ENCODE measurements at places on chromosomes 2 and 18.

DNA sequence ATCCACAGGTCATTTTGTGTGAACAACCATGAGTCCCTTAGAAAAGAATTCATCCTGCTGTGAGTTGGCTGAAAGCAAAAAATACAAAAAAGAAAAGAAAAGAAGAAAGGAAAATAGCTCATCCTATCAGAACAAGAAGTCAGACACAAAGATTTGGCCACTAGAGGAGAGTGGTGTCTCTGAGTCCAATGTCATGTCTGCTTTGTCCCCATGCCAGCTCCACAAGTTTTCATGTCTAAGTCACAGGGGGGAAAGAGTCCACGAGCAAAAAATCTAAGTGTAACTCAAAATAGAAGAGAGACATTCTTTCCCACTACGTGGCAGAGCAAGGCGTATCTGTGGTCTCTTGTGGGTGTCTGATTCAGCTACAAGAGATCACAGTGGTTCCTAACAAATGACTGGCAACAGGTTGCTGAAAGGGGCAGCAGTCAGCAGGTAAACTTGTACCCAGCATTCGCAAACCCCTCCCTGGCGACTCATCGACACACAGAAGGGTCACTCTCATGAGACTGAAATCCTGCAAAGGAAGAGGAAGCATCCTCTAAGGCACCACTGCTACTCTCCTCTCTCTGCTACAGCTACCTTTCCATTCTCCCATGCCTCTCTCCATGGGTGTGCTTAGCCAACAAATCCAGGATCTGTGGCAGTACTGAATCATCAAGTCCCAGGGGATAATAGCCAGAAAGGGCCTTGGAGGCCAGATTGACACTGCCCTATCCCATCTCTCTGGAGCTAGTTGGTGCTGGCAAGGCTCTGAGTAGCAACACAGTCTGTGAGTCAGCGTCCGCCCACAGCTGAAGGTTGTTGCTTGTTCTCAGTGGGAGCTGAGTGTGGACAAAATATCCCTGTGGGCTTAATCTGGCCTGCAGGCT, 123.0 kb upstream of the SLC39A10 start:
- peak; percentile 82 for DNase-seq

DNA sequence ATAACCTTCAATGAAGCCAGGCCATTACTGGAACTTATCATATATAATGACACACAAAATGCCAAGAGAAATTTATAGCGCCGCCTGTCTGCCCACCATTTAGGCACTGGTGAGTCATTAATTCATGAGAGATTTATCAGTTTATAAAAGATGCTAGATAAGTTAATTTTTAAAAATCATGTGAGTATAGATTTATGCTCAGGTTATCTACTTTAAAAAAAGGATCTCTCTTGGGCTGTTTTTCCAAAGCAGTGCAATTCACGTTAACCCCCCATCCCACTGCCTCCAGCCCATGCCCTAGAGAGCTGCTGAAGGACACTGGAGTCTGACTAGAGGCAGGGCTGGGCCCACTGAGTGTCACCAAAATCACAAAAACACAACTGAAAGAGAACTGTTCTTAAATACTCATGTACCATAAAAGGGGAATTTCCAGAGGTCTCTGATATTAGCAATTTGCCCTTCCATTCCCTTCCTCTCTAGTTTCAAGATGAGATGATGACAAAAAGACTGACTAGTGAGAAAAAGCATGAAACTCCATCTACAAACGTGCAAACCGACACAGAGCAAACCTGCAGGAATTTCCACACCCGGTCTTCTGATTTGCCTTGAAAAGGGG, 160.8 kb downstream of the BCL2 start:
- DNase-seq, result peak; percentile 67

- no peak for DNase-seq
These were observed 127.1 kb downstream of the SRBD1 start for GRCh38 chr2:45483997-45484396.

DNA sequence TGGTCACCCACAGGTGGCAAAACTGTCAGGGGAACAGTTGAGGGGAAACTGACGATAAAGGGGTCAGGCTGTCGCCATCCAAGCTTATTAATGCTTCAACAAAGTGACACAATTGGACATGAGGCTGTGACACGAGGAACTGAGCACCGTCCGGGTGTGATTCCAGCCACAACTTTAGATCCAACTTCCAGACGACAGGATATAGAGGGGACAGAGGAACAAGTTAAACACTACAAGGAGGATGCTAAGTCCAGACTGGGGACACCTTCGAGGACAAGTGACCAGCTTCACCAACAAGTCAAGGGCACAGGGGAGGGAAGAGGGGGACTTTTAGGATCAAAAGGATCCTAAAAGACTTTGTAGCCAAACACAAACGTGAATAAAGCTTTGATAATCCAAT, 23.8 kb downstream of the BOK start:
- DNase-seq, result no peak

DNA sequence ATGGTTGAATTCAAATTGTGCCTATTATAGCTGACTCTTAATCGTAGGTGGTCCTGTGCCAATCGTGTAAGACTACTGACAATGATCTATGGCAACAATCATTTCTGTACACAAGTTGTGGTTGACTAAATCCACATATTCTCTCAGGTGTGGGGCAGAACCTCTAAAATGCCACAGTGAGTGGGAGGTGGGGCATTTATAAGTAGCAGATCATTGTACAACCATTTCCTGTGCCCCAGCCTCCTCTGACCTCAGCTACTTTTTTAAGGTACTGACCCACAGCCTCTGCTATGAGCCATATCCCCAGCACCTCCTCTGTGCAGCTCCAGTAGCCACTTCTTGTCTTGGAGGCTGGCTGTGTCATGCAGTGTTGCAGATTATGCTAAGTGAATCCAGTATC, 48.6 kb upstream of the RAPH1 start:
- DNase-seq, result no peak
